ENCODE measurements at places on chromosomes 4 and X.

GRCh38 chrX:50002067-50002714, 79.8 kb downstream of the CLCN5 start:
- no peak for DNase-seq

DNA sequence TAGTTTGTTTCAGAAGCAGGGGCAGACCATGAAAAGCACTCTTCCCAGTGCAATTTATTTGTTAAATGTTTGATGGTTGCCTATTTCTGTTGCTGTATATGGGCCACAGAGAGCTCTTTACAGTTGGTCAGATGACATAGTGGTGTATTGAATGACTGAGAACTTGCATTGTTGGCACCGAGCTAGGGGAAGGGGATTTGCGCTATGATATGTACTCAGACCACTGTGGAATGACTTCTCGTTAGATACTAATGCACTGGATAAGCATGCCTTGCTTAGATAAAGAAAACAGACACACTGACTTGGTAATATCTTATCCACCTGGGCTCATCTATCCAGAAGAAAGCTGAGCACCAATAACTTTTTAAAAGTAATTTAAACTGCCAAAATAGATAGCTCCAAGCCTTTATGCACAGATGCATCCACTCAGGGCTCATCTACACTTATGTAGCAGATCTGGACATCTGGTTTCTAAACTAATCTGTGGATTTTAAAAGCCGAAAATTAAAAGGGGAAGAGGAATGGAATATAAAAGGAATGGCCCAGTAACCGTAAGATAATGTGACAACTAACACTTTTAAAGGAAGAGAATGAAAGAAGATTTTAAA, 132.7 kb downstream of the GATB start:
- no peak for DNase-seq

DNA sequence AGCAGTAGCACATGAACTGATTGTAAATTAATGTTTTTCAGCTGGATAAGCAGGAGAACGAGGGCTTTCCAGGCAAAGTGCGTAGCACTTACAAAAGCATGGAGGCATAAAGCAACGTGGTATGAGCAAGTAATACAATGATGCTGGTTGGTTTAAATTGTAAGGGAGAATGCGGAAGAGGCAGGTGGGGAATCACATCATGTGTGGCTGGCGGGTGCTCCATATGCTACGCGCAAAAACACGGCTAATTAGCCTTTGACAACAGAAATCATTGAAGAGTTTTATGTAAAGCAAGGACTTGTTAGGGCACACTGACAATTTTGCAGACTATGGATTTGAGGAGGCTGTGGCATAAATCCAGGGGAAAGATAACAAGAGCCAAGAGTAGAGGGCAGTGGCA, 14.6 kb downstream of the SYTL4 start:
- no peak for DNase-seq

DNA sequence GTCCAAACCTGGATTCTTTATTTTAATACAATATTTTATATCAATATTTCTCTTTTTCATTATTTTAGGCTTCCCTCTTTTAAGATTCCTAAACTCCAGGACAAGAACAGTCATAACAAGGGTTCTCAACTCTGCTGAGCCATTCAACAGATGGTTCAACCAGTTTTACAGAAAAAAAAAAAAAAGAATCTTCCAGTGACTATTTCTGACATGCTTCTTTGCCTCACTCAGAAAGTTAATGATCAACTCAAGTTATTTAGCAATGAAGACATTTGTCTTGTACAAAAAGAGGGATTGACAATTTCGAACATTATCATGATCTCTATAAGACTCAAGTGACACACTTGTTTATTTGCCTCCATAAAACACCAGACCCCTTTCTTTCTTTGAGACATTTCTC, 282.6 kb upstream of the GRID2 start:
- no peak for DNase-seq

DNA sequence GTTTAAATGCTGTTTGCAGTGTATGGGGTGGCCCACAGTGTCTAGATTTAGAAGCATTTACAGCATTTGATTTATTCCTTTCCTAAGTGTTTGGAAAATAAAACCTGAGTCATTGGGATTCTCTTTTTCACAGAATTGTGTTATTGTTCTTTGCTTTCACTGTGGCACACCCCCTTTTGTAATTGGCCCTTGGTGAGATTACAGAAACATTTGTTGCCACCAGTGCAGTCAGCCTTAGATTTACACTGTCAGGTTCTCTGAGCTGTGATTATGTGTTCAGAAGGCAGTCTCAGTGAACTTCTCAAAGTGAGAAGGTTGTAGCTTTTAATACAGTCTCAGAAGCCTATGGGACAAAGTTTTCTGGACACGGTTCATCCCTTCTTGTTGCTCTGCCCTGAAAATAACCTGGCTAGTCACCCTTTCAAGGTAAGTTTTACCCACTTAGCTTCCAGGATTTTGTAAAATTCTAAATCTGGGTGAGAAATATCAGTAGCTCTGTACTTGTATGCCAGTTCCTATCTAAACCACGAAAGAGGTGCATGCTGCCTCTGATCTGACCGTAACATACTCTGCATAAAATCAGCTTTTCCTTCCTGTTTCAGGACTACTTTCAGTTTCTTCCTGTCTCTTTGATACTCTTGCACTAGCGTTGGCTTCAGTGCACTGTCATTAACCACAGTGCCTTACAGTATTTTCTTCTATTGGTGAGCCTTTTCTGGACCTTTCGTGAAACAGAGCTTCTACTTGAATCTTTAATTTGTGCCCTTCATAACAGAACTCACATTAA, 12.6 kb downstream of the RUFY3 start:
- DNase-seq, result no peak

GRCh38 chr4:152243896-152244595, 291.8 kb downstream of the FBXW7 start:
- DNase-seq, result no peak

DNA sequence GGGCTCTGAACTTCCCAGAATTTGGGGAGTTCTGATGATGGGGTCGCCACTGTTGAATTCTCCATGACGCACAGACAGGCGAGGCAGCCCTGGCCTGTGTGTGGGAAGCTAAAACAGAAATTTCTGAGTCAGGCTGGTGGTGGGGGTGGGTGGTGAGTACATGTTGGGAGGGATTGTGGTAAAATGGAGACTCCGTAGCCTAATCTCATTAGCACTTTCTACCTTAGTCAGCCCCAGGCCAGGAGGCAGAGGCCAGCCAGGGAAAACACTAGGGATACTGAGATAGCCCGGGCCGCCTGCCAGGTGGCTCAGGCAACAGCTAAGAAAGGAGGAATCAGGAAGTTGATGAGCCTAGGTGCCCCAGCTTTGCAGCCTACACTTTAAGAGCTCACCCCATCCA, 39.3 kb upstream of the NHSL2 start:
- DNase-seq, result no peak

GRCh38 chr4:185831125-185831815, 19.3 kb upstream of the SORBS2 start:
- no peak for DNase-seq

- DNase-seq, result no peak
These were observed 914 bp downstream of the MYOZ2 start for GRCh38 chr4:119136546-119136945.

- DNase-seq, result no peak
These were observed 57.4 kb downstream of the PSAPL1 start for GRCh38 chr4:7377223-7377865.

- no peak for DNase-seq
These were observed 9.4 kb downstream of the KLF3 start for GRCh38 chr4:38673130-38673978.

DNA sequence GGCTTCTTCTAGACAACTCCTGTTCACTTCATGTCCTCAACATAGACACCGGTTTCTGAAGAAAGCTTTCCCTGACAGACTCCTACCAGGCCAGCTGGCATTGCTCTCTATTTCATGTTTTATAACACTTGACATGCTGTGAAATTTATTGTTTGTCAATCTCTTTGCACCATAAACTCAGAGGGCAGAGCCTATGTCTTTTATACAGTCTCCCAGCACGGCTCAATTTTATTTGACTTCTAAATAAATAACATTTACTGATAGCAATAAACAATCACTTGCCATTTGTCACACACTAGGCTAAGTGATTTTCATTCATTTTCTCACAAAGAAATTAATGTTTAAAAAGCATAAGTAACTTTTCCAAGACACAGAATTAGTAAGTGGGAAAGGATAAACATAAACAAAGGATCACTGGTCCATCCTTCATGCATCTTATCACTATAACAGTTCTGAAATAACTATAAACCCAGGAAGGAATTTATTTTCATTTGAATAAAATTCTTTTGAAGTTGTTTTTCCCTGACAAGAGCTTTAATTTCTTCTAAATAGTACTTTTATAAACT, 577.6 kb downstream of the TECRL start:
- no peak for DNase-seq

GRCh38 chr4:140865253-140866217, 109.3 kb upstream of the TBC1D9 start:
- DNase-seq, result no peak

DNA sequence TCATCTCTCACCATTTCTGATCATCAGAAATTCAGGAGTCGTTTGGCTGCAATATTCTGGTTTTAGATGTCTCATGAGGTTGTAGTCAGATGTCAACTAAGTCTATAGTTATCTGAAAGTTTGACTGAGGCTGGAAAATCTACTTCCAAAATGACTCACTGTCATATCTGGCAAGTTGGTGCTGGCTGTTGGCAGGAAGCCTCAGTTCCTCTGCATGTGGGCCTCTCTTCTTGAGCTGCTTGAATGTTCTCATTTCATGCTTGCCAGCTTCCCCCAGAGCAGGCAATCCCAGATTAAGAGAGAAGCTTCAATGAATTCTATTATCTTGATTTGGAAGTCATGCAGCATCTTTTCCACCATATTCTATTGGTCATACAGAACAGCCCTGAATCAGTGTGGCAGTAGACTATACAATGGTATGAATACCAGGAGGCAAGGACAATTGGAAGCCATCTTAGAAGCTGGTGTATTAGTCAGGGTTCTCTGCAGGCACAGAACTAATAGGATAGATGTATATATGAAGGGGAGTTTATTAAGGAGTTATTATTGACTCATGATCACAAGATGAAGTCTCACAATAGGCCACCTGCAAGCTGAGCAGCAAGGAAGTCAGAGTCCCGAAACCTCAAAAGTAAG, 46.8 kb upstream of the ELF2 start:
- DNase-seq, result no peak

- DNase-seq, result no peak
These were observed 40.4 kb upstream of the MAOA start for GRCh38 chrX:43615660-43616059.

- no peak for DNase-seq
These were observed 314.1 kb downstream of the PPP1R2C start for GRCh38 chrX:42463706-42464490.

GRCh38 chr4:52358883-52359321, 300.2 kb downstream of the USP46 start:
- no peak for DNase-seq

DNA sequence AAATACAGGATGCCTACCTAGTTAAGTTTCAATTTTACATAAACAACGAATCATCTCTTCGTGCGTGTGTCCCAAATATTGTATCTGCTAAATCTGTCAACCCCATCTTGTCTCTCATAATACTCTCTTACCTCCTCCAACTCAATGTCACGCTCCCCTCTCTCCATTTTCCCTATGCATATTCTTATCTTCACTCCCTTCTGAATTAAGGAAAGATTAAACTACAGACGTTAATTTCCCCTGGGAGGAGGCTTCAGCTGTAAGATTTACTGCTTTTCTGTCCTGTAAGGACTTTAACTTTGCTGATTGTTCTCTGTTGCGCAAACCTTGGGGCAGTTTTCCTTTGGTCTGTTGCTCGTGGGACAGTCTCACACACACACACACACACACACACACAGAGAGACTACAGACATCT, 455 bp upstream of the ABCB7 start:
- DNase-seq, result no peak

DNA sequence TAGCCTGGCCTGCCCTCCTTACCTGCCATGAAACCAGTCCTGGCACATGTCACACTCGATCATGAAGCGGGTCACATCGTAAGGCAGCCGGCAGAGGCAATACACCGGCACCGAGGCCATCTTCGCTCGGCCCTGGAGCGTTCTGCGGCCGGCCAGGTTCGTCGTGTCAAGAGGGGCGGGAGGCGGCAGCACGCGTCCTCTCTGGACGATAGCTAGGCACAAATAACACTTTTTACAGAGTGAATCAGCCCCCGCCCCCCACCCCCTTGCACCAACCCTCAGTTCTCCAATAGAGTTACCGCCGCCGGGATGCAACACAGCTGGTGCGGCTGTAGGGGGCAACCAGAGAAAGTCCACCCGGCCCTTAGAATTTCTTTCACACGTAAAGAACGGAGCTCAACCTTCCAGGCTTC, 1.7 kb downstream of the PHF8 start:
- peak; percentile 58 for DNase-seq

Data from HuH-7 (cell line).